Right lung (tissue), 10 donors: ENCODE measurements at places on chromosomes 2 and 18. TPM values are rescaled to one million over a fixed set of nuclear protein-coding genes. Genes with fewer than 3 reads are reported as not detected.

KYNU gene
- polyA plus RNA-seq: 0.67 TPM

MEP1B gene
- 0.38 TPM for polyA plus RNA-seq

CHST9 gene
- polyA plus RNA-seq: 3.8 TPM

SPHKAP gene
- 1.1 TPM for polyA plus RNA-seq

RAMP1 gene
- polyA plus RNA-seq: 9.0 TPM

NEU2 gene
- polyA plus RNA-seq: not detected

GKN2 gene
- 1.8 TPM for polyA plus RNA-seq

TMEM198 gene
- polyA plus RNA-seq: 3.0 TPM

PFN4 gene
- 2.7 TPM for polyA plus RNA-seq

ITGAV gene
- 36.0 TPM for polyA plus RNA-seq

CASP8 gene
- 21.7 TPM for polyA plus RNA-seq

POTEF gene
- 0.18 TPM for polyA plus RNA-seq

DNA sequence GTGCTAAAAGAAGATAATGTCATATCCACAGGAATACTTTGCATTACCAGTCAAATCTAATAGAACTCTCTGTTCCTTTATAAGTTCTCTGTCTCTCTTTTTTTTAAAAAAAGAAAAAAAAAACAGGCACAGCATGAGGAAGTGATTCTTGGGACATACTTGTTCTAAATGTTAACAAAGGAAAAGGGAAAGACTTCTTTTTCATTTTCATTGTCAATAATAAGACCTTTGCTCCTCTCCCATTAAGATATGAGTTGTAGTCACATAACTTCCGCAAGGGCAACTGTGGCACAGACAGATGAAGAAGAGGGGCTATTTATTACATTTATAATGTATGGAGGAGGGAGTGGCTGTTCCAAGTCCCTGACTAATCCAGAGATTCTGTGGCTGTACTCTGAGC, 4.7 kb downstream of the CD302 start:
- no peak for DNase-seq

- DNase-seq: no peak
Observed at GRCh38 chr2:65856928-65857327, 424.5 kb upstream of the SPRED2 start.

DNA sequence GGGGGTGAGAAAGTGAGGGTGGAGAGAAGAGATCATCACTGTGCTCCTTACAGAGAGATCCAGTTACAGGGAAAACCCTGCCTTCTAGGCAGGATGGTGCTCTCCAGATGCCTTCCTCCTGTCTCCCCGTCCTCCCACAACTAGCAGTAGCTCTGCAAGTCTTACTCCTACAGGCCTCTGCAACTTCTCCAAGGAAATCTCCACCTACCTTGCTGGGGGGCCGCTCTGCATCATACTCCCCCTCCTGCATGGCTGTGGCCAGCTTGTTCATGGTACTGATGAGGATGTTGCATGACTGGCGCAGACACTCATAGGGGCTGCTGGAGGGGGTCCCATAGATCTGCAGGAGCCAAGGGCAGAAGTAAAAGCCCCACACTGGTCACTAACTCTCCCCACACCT, 14.1 kb downstream of the DCTN1 start:
- DNase-seq: no peak

GRCh38 chr2:229363185-229363814, 92.2 kb upstream of the PID1 start:
- DNase-seq: no peak

DNA sequence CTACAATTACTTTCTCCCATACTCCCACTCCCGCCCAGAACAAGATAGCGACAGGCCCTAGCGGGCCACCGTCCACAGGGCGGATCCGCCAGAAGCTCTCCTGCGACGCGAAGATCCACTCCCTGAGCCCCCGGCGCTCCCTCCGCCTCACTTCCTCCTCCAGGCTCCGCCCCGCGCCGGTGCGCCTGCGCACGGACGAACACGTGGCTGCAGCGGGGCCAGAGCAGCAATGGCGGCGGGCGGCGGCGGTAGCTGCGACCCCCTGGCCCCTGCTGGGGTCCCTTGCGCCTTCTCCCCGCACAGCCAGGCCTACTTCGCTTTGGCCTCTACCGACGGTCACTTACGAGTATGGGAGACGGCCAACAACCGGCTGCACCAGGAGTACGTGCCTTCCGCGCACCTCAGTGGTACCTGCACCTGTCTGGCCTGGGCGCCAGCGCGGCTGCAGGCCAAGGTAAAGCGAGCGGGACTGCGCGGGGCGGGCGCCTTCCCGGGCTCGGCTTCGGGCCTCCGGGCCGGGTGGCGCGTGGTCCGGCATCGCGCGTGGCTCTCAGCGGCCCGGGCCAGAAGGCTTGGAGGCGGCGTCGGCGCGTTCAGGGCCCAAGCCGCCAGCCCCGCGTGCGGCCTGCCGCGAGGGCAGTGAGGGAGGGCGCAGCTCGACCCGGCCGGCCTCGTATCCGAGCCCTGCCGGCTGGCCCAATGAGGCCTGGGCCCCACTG, at the start of gene WDR43:
Gene WDR43 (plus strand): TSS at position 198 of the 719 bp plus-strand sequence. CDS start 32 bp downstream, at position 230.
- peak; percentile 95 for DNase-seq

DNA sequence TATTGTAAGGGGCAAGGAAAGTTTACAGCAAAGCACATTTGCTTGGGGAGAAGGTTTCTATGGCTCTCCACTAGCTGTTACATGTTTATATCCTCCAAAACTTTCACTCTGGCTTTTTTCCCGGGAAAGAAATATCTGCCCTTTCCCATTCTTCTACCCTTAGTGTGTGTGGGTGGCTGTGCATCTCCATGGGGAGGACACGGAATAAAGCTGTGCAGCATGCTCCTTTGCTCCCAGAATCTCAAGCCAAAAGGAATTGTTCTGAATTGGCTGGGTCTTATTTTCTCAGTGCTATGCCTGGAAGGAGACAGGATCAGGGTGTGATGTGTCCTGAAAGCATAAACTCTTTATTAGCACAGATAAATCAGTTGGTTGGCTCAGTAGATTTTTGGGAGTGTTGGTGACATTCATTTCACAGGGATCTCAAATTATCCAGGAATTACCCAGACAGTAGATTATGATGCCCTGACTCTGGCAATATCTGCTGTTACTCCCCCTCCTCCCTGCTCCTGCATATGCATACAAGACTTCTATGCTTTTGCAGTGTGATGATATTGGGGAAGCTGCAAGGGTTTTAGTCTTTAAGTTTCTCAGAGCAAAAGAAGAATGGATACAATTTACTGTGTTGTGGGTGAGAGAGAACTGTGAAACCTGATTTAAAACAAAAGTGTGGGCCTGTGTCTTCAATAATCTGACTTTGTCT, 63.1 kb downstream of the PARD3B start:
- peak; percentile 71 for DNase-seq

DNA sequence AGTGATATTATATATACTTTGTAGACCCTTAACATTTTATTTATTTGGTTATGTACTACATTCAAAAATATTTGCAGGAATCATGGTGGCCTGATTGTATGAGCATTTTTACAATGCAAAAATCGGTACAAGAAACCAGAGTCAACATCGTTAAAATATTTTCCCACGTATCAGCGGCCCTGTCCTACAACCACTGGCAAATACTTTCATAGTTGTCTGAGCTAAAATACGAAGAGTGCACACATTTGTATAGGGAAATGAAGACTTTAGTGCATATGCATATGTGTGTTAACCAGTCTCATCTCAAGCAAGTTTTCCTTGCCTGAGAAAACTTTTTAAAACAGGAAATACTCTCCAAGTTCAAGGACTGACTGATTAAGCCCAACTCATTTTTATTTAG, 35.9 kb downstream of the CCDC102B start:
- no peak for DNase-seq

DNA sequence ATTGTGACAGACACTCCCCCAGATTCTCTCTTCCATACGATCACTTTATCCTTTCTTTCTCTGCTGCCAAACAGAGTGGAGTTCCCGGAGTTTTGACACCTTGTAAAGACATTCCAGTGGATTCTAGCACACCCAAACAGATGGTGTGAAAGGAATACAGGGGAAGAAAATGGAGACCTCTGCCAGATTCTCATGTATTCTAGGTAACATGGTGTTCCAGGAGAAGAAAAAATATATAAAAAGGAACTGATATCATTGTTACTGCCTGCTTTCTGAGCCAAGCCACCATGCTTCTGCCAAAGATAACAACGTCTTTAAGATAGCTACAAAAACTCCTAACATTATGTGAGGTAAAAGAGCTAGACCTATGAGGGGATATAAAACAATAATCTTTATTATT, 136.5 kb downstream of the TXNL1 start:
- no peak for DNase-seq

- DNase-seq: no peak
Observed at GRCh38 chr2:144924827-144925226, 404.9 kb upstream of the ZEB2 start.

- DNase-seq: peak; percentile 23
Observed at GRCh38 chr18:9712611-9713010, 4.5 kb downstream of the RAB31 start.

GRCh38 chr2:197033222-197033621, 106.7 kb upstream of the PGAP1 start:
- no peak for DNase-seq

DNA sequence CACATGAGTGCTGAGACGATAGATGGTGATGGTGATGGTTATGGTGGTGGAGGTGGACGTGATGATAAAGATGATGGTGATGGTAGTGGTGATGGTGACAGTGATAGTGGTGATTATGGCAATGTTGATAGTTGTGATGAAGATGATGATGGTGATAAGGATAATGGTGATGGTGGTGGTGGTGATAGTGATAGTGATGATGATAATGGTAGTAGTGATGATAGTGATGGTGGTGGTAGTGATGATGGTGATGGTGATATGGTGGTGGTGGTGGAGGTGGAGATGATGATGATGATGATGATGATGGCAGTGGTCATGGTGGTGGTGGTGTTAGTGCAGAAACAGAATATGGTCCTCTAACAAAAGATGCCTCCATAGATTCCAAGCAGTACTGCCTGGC, 10.3 kb downstream of the ANTXR1 start:
- no peak for DNase-seq

GRCh38 chr2:69269330-69269729, 117.7 kb downstream of the GFPT1 start:
- no peak for DNase-seq

DNA sequence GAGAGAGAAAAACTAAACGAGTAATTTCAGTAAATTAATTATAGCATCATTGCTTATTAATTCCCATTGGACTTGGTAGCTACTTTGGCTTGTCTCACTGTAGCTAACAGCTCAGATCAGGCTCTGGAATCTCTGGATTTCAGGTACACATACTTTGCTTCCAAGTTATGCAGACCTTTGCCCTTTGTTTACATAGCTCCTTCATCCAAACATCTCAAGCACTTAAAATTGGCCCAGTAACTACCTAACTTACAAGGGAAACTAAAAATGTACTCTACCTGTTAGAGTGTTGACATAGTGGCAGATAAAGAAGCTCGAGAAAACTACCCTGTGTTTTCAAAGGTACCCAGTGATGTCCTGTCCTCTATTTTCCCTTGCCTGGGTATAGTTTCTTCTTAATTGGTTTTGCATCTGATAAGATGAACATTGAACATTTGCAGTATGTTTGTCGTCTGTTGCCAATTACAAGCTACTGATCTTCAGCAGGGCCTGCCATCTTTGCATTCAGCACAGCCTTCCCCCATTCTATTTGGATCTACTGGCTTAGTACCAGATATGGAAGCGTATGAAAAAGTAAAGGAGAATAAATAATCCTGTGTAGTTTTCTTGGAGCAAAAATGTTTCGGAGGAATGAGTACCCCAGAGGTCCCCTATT, 601.5 kb upstream of the FANCL start:
- DNase-seq: no peak

- no peak for DNase-seq
Observed at GRCh38 chr18:12886498-12887126, 2.6 kb upstream of the PTPN2 start.

- no peak for DNase-seq
Observed at GRCh38 chr2:28137221-28137620, 246.7 kb downstream of the BABAM2 start.

DNA sequence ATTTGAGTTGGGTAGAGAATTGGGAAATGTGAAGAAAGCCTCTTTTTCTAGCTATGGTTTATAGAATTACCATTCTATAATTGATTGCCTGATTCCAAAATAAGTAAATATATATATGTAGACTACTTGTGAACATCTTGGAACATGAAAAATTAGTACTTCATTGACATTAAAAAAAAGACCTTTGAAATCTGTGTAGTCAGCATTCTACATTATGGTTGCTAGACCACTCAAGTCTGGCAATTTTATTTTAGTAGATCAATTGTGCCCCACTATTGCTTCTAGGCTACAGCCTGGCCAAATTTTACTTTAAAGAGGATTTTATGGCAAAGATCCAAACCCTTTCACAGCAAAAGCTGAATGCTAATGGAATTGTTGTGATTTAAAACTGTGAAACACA, 279.8 kb downstream of the IKZF2 start:
- DNase-seq: no peak

- DNase-seq: no peak
Observed at GRCh38 chr18:23503963-23504344, 643 bp downstream of the RMC1 start.

DNA sequence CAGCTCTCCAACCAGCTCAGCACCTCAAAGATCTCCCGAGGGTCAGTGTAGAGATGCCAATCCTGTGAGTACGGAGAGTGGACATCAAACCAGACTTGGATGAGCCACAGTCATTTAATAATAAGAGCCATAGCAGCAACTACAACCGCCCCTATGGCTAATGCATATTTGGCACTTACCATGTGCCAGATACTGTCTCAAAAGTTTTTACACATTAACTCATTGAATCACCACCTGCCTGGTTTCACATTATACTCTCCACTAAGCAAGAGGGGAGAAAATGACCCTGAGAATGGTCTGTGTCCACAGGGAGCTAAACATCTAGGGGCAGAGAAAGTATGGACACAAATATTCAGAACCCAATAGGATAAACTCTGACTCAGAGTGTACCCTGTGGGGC, 2.6 kb downstream of the CNPPD1 start:
- no peak for DNase-seq

GRCh38 chr18:59423259-59423658, 64.2 kb upstream of the LMAN1 start:
- no peak for DNase-seq

DNA sequence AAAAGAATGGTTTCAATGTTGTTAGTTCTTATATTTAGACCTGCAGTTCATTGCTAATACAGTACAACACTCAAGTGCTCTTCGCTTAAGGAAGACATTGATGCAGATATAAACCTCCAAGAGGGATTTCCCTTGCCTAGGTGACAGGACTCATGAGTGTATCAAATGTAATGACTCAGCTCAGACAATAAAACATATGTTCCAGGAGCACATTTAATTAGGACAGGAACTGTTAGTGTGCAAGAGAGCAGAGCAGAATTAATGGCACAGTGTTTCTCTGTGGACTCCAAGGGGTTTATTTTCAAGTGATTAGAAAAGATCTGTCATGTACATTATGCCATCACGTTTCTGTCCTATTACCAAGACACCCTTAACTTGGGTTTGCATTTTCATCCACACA, 375.0 kb downstream of the LRRTM4 start:
- DNase-seq: no peak

- DNase-seq: no peak
Observed at GRCh38 chr2:149027590-149028250, 10.8 kb upstream of the LYPD6B start.

DNA sequence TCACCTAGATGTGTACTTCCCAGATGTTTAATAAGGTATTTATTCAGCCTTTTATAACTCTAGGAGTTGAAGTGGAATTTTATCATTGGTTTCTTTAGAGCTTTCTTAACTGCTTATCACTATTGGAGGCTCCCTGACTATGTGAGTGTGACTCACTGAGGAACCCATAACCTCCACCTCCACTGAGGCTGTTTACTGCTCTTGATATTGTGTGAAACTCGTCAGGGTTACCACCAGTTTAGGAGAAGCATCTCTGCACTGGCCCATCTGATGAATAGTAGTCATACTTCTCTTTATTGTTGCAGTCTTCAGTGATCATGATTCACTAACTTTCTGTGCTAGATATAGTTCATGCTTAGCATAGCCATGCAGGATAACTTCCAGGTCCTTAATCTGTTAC, 79.6 kb upstream of the UBXN4 start:
- DNase-seq: no peak
